Brain microvascular endothelial cell (primary cell): ENCODE measurements at places on chromosomes 4 and X.
A peak's percentile ranks its signal among the peaks of the same experiment; 100 is the strongest.

- DNase-seq: no peak
Observed at GRCh38 chr4:127449449-127449848, 183.3 kb upstream of the INTU start.

DNA sequence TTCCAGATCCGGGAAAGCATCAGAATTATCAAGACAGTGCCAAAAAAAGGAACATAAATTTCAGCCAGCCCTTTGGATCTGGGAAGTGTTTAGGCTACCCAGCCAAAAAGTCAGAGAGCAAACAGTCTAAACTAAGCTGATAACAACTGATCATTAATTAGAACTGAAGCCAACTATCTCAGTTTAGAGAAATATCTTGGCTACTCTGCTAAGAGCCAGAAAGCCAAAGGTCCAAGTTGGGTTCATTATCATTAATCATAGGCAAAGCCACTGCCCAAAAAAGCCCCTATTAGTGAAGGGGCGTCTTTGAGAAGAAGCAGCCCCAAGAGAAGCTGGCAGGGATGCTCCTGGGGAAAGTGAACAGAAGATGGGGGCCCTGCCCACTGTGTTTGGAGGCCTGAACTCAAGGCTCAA, 37.0 kb upstream of the SHISA3 start:
- DNase-seq: no peak

DNA sequence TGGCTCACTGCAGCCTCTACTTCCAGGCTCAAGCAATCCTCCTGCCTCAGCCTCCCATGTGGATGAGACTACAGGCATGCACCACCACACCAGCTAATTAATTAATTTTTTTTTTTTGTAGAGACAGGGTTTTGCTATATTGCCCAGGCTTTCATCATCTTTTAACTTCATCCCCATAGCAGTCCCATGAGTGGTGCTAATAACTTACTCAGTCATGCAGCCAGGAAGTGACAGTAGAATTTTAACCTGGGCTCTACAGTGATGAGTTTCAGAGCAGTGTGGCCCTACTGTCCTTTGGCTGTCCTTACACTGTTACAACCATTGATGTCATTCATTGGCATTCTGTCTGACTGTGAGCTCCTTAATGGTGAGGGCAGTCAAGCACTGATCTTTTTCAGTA, 3.9 kb upstream of the OCIAD2 start:
- no peak for DNase-seq

DNA sequence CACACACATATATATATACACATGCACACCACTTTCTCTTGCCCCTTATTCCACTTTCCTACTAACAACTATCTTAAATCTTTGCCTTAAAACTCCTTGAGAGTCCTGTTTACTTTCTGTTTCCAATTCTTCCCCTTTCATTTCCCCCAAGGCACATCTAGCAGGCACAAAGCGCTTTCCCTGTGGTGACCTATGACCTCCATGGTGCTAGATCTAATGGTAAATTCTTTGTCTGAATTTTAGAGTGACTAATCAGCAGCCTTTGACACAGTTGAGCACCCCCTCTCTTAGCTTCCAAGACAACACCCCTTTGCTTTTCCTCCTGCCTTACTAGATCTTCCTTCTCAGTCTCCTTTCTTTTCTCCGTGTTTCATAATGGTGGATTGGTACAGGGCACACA, 236.4 kb upstream of the TTC29 start:
- DNase-seq: no peak

GRCh38 chr4:171042989-171043524, 770.1 kb upstream of the GALNTL6 start:
- DNase-seq: no peak

GRCh38 chr4:185896817-185897488, 85.0 kb upstream of the SORBS2 start:
- DNase-seq: no peak

DNA sequence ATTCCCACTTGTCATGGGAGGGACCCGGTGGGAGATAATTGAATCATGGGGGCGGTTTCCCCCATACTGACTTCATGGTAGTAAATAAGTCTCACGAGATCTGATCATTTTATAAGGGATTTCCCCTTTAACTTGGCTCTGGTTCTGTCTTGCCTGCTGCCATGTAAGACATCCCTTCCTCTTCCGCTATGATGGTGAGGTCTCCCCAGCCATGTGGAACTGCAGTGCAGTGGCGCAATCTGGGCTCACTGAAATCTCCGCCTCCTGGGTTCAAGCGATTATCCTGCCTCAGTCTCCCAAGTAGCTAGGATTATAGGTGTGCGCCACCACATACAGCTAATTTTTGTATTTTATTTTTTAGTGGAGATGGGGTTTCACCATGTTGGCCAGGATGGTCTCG, 2.9 kb downstream of the HPGDS start:
- no peak for DNase-seq

- DNase-seq: no peak
Observed at GRCh38 chrX:35040871-35041270, 98.3 kb downstream of the FAM47B start.

- peak; percentile 74 for DNase-seq
Observed at GRCh38 chr4:128385683-128386304, 98.2 kb upstream of the PGRMC2 start.

DNA sequence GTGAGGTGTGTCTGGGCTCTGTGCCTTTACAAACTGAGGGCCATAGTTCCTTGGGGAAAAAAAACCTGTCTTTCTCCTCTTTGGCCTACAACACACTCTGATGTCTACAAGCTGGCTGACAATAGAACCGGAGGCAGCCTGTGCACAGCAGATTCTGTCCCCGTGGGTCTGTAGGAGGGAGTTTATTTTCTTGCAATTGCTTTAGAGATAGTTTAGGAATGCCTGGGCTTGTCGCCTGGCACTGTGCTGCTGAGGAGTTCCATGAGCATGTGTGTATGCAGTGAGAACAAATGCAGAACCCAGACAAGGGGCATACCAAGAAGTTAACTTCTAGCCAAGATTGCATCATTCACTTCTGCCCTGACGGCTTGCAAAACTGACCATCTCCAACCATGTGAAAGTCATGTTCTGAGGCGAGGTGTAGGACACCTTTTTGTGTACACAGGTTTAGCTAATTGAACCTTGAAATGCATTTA, 54.1 kb downstream of the CCNI start:
- peak; percentile 80 for DNase-seq

DNA sequence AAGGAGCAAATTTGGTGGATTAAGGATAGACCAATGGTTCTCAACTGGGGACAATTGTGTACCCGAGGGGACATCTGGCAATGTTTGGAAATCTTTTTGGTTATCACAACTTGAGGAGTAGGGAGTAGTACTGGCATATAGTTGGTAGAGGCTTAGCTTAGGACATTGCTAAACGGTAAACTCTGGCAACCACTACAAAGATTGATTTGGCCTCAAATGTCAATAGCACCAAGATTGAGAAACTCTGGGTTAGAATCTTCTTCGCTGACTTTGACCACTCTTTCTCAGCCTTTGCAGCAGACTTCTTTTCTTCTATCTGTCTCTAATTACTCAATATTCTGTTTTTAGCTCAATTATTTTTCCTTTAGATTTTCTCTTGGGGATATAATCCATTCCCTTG, 1.5 kb upstream of the NBDY start:
- no peak for DNase-seq

DNA sequence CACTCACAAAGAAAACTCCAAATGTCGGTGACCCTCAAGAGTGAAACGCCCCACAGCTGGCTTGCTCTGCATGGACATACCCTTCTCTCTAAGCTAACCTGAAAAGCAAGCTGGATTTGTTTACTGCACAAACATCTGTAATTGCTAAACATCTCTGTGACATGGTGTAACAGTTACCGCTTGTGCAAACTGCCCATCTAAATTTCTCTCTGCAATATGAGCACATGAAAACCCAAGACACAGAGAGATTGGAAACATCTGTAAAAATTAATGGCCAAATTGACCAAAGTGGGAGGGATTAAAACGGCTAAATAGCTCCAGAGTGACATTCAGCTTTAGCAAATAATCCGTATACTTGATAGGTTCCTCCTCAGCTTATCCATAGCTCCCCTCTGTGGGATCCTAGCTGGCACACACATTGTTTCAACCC, 155.0 kb upstream of the MAP3K15 start:
- no peak for DNase-seq

DNA sequence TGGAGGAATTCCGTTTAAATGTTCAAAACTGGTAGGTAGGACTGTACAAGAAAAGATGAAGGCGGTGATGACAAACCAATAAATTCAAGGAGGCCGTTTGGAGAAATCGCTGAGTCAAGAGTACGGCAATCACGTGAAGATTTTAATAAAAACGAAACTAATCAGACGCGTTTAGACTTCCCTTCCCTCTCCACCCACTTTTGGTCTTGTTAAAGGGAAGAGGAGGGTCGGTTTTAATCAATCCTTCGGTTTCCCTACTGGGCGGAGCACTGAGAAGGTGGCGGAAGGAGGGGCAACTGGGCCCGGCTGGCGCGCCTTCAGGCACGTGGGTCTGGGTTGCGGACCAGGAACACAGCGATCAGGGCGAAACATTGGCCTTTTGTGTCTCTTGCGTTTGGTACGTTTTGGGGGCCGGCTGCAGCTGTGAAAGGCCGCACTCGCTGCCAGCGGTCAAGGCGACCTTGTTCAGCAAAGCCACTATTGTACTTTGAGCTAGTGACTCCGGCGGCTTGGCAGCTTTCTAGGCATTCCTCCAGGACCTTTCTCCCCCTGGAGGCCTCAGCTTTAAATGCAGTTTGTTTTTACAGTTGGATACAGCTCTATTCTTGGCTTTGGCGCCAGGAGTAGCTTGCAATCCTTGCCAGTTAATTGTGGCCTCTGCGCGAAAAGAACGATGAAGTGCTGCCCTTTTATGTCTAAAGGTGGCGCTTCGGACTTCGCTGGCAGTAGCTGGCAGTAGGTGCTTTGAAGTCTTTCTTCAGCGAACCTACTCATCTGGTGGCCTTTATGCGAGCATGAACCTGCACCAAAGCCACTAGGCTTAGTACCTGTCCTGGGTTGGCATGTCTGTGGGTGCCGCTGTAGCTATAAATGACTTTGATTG, 16.8 kb upstream of the LAMP2 start:
- peak; percentile 73 for DNase-seq

- DNase-seq: no peak
Observed at GRCh38 chr4:4413373-4413725, 26.4 kb downstream of the NSG1 start.

DNA sequence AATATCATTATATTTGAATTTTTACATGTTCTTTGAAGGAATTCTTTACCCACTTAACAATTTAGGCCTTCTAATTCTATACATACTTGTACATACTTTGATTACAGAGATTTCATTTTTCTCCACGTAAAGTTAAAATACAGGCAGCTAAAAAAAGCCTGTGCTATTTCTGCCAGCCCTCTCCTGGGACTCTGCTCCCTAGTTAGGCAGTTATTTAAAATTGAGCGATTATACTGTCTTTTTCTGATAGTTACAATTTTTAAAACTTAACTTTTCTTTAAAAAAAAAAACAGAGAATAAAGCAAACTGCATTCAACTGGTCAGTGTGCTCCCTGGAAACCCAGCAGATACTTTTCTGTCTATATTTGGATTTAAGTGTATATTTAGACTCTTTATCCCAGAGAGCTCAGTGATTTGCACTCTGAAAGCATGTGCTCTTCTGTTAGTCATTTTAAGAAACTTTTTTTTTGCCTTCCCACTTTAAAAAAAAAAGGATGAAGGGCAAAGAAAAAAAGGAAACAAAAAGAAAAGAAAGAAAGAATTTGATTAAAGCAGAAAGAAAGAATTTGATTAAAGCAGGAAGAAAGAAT, 18.1 kb upstream of the FAM241A start:
- no peak for DNase-seq

- DNase-seq: no peak
Observed at GRCh38 chr4:26985873-26986272, 125.2 kb downstream of the STIM2 start.

DNA sequence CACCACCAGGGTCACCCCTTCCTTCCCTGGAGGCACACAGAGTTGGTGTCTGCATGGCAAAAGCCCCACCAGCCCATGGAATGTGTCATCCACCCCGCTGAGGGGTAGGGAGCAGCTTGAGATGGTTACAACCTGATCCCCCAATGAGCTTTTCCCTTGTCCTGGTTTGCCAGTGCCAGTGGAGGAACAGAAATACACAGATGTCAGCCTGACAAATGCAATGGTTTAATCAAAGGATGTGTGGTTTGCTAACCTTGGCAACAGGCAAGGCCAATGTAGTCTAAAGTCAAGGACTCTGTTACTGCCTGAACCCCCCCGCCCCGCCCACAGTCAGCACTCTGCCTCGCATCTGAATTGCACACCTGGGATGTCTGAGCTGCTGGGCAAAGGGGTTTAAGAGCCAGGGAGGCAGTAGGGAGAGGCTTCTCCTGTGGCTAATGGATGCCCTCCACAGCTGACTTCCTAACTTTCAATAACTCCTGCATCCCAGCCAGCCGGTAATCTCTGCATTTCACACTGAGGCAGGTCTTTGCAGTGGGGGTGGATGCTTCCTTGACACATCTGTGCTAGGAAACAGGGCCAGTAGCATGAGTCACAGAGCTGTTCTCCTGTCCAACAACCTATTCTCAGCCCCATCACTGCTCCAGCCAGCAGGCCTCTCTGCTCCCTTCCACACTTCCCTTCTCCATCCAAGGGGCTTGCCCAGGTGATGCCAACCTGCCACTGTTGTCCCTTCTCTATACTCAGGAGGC, 137.5 kb downstream of the AMMECR1 start:
- peak; percentile 67 for DNase-seq

DNA sequence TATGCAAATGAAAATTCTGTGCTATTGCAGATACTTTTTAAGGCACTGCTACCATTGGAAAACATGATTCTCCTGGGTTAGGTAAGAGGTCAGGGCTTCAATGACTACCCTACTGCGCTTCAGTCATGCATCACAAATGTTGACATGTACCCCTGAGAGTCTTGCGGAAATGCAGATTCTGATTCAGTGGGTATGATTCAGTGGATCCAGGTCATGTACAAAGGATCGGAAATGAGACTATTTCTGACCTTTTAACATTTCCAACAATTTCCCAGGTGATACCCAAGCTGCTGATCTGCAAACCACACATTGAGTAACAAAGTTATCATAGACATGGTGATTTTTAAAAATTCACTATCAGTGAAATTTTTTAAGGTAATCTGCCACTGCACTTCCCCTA, 62.6 kb downstream of the DDX53 start:
- no peak for DNase-seq

DNA sequence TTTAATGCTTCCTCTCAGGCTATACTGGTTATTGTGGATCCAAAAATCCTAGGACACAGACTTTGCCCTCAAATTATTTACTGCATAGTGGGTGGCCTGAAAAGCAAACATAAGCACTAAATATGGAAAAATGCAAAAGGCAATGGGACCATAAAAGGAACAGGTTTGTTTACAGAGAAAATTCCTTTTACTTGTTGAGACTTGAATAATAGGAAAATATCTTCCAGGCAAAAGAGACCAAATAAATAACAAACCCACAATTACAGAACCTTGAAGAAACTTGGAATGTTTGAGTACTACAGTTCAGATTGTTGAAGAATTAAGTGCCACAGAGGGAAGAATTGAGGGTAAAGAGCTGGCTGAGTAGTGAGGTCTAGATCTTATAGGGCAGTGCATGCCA, 711.0 kb downstream of the C4orf33 start:
- DNase-seq: no peak

DNA sequence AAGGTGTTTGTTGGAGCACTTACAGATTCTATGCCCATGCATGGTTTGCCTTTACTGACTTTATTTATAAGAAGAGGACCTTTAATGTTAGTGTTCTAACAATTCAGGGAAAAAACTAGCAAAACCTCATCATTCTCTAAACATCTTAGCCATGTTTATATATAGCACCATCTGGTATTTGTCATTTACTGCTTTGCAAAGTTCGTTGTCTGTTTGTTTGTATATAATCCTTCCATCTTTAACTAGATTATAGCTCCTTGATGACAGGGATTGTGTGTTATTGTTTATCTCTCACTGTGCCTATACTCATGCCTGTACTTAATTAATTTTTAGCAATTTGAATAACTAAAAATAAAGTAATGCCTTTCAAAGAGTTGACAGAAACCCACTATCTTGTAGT, 170.6 kb upstream of the PACRGL start:
- DNase-seq: no peak
